ENCODE measurements at places on chromosomes 1 and 21. TPM values are rescaled to one million over a fixed set of nuclear protein-coding genes. Genes with fewer than 3 reads are reported as not detected.
A peak's percentile ranks its signal among the peaks of the same experiment; 100 is the strongest.

DNA sequence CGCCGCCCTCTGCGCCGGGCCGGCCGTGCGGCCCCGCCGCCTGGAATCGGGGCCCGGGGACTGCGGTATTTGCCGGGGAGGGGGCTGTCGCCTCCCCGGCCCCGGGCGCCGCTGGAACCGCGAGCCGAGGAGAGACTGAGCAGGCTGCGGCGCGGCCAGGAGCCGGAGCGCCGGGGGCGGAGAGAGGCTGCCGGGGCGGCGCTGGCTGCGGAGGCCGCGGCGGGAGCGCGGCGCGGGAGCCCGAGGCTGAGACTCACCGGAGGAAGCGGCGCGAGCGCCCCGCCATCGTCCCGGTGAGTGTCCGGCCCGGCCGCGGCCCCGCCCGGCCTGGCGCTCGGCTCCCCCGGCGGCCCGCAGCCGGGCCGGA, 746 bp downstream of the DYRK1A start:
- no peak for DNase-seq

- no peak for DNase-seq
Observed at GRCh38 chr1:55334160-55334559, 119.0 kb upstream of the USP24 start.

DNA sequence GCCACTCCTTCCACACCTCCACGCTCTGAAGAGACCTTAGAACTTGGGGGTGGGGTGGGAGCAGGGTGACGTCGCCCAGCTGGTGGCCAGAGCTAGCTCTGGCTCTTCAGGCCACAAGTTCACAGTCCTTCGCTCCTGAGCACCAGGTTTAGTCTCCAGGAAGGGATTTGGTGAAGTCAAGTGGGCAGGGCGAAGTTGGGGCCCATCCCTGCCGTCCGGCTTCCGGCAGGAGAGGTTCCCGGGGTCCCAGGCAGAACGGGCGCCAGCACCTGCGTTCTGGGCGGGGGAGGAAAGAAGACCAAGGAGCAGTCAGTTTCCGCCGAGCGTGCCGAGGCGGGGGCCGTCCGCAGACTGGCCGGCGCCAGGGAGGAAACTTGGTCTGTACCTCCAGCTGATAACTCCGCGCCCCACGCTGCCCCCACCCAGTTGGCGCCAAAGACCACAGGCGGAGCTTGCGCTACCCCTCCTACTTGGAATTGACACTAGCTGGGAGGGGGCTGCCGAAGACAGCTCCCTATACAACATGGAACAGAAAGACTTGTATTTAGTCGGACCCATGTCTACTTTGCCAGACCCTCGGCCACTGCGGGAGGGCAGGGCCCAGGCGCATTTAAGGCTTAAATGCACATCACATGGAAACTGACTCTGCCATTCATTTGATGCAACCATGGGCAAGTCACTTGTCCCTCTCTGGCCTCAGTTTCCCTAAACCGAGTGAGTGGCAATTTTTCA, 995 bp downstream of the ID3 start:
- peak; percentile 84 for DNase-seq

LDLRAD1 gene
- not detected for total RNA-seq
